ENCODE measurements at places on chromosomes 3 and 15.

GRCh38 chr3:139448104-139448503 lies 28.2 kb downstream of the RBP2 start:
- no peak for DNase-seq

GRCh38 chr3:63514678-63515077 lies 137.8 kb upstream of the SNTN start:
- DNase-seq: no peak

- DNase-seq: no peak
These were observed 12.4 kb upstream of the SEC62 start for GRCh38 chr3:169954142-169954756.

GRCh38 chr3:183554377-183554776 lies 1.1 kb downstream of the KLHL6 start:
- DNase-seq: no peak

GRCh38 chr3:77348244-77348855 lies 308.5 kb downstream of the ROBO2 start:
- peak; percentile 39 for DNase-seq

- peak; percentile 20 for DNase-seq
These were observed 203.0 kb downstream of the TIGIT start for GRCh38 chr3:114496874-114497273.

DNA sequence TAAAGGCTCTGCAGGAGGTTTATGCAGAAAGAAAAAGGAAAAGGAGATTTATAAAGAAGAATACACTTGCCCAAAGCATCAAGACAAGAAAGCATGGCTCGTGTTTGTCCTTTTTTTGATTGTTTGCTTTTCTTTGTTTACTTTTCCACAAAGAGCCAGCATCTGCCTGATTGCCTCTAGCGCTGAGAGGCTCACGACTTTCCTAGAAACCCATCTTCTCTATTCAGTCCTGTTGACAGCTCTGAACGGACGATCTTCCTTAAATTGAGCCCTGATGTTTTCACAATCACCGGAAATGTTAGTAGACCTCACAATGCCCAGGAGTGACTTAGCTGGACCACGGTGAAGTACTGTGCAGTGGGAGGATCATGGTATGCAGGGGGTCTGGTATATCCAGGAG lies 12.4 kb downstream of the GP5 start:
- no peak for DNase-seq

DNA sequence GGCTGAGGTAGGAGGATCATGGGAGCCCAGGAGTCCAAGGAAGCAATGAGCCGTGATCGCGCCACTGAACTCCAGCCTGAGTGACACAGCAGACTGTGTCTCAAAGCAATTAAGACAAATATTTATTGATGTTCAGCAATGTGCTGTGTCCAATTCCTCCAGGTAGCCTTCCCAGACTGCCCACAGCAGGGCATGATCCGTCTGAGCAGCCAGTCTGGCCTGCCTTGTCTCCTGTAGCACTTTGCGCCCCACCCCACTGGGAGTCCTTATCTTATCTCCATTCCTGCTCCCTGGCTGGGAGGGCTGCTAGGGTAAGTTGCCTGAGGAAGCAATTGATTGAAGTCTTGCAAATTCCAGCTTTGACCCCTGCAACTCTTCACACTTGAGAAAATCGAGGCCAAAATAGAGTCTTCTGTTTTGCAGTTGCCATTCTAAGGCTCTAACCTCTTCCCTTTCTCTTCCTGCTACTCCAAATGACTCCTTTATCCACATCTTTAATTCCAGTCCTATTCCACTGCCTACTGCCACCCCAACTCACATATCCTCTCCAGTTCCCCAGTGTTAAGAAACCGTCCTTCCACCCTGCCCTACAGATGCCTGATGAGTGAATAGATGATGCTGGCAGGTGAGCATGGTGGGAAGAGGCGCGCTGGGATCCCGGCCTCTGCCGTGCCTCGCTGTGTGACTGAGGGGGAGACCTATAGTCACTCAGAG lies 26.9 kb upstream of the LCTL start:
- DNase-seq: no peak

DNA sequence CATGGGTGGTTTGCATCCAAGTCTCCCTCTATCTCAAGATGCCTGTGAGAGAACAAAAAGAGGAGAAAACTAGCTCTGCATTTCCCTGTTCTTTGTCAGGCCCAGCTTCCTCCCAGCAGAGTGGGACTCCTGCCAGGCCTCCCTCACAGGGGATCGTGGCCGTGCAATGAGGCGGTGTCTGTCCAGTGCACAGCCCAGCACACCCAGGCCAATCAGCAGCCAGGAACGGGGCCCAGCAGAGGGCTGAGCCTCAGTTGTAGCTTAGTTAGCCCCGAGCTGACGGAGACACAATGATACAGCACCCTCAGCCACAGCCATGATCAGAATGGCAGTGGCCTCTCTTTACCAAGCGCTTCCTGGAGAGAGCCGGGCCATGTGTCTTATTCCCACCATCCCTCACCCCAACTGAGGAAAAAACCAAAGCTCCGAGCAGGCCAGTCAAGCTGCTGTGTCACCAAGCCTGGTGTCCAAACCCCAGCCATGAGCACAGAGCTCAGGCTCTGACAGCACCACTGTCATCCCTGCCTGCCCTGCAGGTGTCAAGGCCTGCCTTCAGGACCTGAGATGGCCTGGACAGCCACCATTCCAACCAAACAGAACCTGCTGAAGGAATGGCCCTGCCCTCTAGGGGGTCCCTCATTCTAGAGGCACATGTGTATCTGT lies 71.1 kb downstream of the DNAJB8 start:
- peak; percentile 40 for DNase-seq

DNA sequence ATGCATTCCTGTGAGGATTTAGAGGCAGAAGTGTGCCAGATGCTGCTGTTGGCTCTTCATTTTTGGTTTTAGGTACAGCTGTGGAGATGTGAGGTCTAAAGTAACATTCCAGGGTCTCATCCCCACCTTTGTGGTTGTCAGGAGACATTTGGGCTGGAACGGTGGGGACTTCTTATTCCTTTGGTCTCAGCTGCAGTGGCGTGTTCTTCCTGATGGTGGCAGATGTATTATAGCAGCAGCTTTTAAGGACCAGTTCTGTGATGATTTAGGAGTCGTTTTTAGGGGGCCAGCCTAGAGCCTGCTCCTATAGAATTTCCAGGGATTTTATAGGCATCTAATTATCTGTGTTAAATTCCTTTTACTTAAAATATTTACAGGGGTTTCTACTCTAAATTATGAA lies 221.0 kb upstream of the EOMES start:
- DNase-seq: peak; percentile 6

DNA sequence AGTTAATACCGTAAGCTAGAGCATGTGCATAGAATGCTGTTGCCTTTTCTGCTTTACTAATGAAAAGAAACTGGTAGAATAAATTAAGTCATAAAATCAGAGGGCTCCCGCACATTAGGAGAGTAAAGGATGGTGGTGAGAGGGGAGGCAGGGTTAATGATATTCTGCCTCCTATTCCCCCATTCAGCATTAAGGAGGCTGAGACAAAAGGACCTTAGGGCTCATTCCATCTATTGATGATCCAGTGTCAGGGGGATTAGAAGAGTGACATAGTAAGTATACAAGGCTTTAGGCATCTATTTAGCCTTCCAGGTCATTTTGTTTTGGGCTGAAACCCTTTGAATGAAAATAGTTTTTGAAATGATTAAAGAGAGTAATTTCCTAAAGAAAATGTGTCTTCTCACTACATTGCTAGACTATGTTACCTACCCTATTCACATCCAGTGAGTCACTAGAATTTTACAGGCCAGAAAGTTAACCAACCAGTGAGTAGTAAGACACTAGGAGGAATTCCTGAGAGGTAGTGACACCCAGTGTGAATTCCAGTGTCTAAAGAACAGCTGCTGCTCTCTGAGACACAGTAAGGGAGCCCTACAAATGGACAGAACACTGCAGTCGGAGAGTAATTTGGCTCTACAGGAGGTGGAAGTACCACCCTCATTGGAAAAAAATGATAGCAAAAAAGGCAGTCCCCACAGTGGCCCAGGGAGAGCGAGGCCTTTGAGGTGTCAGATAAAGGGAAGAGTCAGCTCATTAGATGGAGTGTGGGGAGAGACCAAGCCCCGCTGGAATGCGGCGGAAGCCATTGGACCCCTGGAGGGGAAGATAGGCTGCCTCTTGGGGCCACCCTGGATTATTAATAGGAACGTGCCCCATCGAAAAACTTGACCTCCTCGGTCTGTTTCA lies 67.6 kb downstream of the TUSC7 start:
- peak; percentile 18 for DNase-seq

DNA sequence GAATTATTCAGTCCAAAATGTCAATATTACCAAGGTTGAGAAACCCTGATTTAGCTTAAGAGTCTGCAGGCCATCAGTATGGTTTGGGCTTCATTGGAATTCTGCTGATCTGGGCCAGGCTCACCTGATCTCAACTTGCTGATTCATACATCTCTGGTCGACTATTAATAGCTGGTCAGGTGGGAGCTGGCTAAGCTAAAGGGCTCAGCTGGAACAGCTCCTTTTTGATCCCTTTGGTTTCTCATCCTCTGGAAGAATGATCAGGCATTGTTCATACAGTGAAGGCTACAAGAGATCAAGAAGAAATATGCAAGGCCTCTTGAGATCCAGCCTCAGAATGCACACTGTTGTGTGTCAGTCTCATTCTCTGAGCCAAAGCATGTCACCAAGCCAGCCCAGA lies 123.3 kb upstream of the MME start:
- no peak for DNase-seq

DNA sequence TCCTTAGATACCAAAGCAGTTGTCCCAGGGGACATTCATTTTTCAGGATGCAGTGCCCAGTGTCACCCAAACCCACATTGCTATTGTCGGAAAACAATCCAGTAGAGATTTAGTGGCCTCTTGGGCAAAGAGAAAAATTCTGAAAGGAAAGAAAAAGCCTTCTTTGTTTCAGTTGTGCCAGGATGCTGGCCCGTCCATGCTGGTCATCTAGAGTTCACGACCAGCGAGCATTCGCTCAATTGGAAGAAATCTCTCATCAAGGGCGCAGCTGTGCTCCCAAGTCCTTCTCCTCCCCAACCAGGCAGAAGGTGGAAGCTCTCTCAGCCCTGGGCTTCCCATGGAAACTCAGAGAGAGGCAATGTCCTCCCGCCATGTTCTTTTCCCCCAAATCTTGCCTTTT lies 123.7 kb downstream of the MTHFS start:
- no peak for DNase-seq

- no peak for DNase-seq
These were observed 8.3 kb downstream of the MUC4 start for GRCh38 chr3:195803289-195803908.

- peak; percentile 67 for DNase-seq
These were observed 318.4 kb downstream of the LPP start for GRCh38 chr3:188472336-188472735.

DNA sequence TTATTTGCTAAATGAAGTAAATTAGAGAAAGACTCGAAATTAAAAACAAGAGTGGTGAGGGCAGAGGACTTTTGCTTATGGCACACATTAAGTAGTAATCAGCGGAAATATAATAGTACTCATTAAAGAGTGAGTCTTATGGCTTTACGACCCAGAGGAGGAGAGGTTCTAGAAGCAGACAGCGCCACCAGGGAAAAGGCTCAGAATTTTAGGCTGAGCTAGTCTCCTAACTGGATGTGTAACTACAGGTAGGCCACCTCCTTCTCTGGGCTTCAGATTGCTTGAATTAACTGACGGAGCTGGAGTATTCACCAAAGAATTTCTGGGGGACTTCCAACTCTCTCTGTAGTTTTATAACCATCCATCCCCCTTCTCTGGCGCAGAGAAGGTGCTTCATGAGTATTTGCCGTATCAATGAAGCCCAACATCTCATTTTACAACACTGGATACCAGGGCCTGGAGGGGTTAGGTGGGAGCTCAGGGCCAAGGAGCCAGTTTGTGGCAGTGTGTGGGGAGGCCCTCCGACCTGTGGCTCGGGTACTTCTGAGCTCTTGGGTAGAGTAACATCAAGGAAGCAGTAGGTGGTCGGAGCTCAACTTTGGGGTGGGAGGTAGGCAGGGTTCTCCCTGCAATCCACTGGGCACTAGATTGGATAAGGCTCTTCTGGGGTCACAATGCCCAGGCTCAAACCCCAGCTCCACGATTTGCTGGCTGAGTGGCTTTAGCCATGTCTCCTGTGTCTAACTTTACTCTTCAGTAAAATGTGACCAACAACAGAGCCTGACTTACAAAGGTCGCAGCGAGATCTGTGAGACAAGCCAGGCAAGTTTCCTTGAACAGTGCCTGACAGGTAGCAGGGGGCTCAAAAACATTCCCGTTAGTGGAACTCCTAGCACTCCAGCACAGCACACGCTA lies 1.1 kb downstream of the CHCHD4 start:
- no peak for DNase-seq

GRCh38 chr3:15769256-15769915 lies 28.4 kb downstream of the ANKRD28 start:
- DNase-seq: no peak
